ENCODE measurements at places on chromosomes 2 and 18.
A peak's percentile ranks its signal among the peaks of the same experiment; 100 is the strongest.

DNA sequence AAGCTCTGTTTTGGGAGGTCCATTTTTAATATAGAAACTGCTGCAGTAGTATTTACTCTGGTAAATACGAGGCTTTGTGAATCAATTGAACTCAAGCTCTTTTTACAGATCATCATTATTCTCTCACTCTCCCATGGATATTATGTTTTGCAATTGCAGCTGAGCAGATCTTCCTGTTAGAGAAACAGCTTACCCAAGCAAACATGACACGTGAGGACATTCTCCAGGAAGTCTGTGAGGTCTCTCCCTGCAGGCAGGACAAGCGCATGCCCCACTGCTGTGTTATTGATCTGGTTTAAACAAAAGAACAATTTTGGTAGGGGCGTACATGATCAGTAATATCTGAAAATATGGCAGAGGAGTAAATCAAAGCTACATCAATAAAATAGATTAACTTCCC is 72.1 kb downstream of the COL6A3 start:
- DNase-seq, result no peak

GRCh38 chr2:178114462-178114861 is 2.2 kb downstream of the RBM45 start:
- DNase-seq, result no peak

- no peak for DNase-seq
These were observed 638.4 kb upstream of the POU3F3 start for GRCh38 chr2:104215269-104216161.

DNA sequence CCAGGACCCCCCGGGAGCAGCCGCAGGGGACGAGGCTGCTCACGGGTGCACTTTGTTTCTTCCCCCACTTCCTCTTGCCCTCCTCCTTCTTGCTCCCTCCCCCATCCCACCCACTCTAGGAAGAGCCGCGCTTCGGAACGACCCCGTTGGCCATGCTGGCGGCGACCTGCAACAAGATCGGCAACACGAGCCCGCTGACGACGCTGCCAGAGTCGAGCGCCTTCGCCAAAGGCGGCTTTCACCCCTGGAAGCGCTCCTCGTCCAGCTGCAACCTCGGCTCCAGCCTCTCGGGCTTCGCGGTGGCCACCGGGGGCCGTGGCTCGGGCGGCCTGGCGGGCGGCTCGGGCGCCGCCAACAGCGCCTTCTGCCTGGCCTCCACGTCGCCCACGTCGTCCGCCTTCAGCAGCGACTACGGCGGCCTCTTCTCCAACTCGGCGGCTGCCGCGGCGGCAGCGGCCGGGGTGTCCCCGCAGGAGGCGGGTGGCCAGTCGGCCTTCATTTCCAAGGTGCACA is 1.3 kb downstream of the SP9 start:
- no peak for DNase-seq

DNA sequence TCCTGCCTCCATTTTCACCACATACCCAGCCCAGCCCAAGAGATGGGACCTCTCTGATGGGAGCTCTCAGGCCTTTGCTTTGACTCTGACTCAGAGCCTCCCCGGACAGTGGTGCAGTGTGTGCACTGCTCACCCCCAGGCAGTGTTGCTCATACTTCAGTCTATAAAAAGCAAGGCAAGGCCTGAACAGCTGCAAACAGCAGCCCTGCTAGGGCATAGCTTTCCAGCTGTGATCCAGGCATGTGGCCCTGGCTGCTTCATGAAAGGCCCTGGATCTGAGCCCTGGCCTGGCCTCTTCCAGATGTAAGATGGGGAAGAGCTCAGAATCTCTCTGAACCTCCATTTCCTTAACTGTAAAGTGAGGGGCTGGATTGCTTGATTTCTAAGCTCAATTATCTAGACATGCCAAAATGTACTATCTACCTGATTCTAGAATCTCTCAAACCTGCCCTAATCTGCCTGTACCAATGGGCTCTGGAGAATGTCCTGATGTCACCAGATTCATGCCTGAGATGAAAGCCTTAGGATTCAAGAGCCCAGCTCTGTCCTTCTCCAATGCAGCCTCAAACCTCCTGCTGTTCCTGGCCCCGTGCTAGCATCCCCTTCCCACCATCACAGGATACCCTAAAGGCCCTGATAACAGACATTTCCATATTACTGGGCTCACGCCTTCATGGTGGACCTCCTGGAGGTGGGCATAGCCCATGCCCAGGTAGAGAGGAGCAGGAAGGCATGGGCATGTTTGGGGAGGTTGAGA is 206.9 kb downstream of the ARL4C start:
- DNase-seq, result peak; percentile 63

Measured in stimulated activated CD4-positive, alpha-beta T cell treated with anti-CD3 and anti-CD28 coated beads, Interleukin-1b, Interleukin-23, amount 100 ng/mL, for 48 hours (primary cell).